ENCODE measurements at places on chromosomes 16 and 17. TPM values are rescaled to one million over a fixed set of nuclear protein-coding genes. Genes with fewer than 3 reads are reported as not detected.

Gene ZNF598
- 27.3 TPM for polyA plus RNA-seq

Gene SNX11
- polyA plus RNA-seq, result 19.3 TPM

Gene TGFB1I1
- polyA plus RNA-seq, result 51.3 TPM

Gene TEKT3
- 1.3 TPM for polyA plus RNA-seq

Gene OR1A2
- not detected for polyA plus RNA-seq

Measured in renal cortex interstitium (tissue), 15 donors.